ENCODE measurements at places on chromosomes 7 and 10.

- no peak overlapping the region for H3K4me3 ChIP-seq
- no peak overlapping the region for H3K27ac ChIP-seq
- DNase-seq: no peak
- no peaks in the 10 kb centered on the region for H3K4me1 ChIP-seq
Observed at GRCh38 chr10:117928741-117929140, 118.0 kb downstream of the RAB11FIP2 start.

DNA sequence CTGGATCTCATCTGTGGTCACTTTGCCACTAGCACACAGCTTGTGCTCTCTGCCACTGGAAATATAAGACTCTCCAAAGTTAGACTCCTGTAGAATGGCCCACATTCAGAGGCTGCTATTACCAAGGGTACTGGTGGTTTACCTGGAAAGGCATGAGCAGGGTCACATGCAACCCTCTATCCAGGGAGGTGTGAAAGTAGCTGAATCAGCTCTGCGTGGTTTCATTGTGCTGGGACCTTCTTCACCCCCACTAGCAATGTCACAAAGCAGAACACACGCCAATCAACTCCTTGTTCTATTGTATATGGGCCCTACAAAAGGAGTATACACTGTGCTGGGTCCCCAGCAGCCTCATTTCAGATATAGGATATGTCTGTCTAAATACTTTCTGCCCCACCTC lies 353.6 kb upstream of the AUTS2 start:
- DNase-seq: no peak
- no peaks in the 10 kb centered on the region for H3K4me1 ChIP-seq
- no peak overlapping the region for H3K27ac ChIP-seq

GRCh38 chr7:101486433-101487104 lies 123.9 kb downstream of the COL26A1 start:
- H3K27ac ChIP-seq: peak overlapping the region; percentile 98
- peak; percentile 69 for DNase-seq
- H3K4me1 ChIP-seq: peaks cover 35% of the 10 kb centered on the region

DNA sequence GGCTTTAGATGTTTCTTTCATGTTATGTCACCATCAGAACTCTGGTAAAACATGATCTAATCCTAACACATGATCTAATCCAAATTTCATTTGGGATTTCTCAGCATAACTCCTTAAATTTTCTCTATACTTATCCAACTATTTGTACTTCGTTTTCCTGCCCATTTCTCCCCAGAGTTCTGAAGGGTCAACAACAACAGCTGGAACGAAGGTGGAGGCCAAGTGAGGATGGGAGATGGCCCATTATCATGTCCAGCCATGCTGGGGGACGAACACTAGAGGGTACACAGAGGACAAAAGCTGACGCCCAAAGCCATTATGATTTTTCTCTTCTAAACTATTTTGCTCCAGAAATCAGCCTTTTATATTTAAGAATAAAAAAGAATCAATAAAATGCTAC lies 185.4 kb downstream of the DOCK4 start:
- no peaks in the 10 kb centered on the region for H3K27me3 ChIP-seq
- H3K36me3 ChIP-seq: no peaks in the 10 kb centered on the region
- H3K27ac ChIP-seq: no peak overlapping the region
- DNase-seq: no peak

- peaks cover 20% of the 10 kb centered on the region for H3K4me1 ChIP-seq
- no peak for DNase-seq
- H3K4me3 ChIP-seq: no peak overlapping the region
- H3K27me3 ChIP-seq: no peaks in the 10 kb centered on the region
Observed at GRCh38 chr7:137890449-137890921, 43.7 kb upstream of the DGKI start.

DNA sequence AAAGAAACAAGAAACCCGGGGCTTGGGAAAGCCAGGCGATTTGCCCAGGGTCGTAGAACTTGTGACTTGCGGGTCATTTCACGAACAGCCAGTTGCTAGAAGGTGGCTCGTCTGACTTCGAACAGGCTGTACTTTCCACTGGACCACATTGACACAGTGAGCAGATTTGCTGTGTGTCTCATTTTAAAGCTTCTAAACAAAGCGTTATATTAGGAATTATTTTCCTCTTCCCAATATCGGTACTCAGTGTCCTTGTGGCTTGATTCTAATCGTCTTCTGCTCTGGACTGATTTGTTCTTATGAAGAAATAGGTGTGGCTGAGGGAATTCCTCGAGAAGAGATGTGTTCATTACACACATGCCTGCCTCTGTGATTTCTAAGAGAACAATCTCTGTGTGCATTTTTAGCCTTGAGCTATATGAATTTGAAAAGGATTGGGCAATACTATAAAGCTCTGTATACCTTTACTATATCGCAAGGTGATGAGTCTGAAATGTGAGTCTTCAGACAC lies 150.0 kb upstream of the PRR15 start:
- no peaks in the 10 kb centered on the region for H3K36me3 ChIP-seq
- H3K27me3 ChIP-seq: peaks cover under 1% of the 10 kb centered on the region
- no peak overlapping the region for H3K27ac ChIP-seq

DNA sequence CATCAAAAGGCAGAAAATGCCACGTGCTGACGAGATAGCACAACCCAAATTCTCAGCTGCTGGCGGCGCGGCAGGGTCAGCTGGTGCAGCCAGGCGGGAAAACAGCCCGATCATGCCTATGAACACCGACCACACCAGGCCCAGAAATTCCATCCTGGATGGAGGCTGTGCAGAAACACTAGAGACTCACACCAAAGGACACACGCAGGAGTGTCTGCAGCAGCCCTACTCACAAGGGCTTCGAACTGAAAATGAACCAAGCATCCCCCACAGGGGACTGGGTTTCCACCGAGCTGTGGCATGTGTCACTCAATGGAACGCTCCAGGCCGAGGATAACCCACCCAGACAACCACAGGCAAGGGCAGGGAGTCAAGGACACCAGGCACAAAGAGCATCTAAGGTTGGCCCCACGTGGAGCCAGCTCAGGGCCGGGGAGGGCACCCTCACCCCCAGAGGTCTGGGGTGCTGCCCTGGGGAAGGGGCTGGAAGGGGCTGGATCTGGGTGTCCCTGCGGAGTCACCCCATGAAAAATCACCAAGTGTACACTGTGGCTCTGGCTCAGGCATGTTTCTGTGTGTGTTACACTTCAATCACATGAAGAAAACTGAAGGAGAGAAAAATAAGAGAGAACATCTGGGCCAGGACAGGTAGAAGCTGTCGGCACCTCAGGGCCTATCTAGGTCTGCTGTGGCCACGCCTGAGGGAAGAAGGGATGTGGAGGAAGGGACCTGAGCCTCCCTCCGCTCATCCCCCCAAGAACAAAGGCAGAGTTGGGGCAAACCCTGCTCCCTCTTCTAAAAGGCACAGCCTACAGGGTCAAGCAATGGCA lies 33.0 kb downstream of the RASGEF1A start:
- H3K4me3 ChIP-seq: no peak overlapping the region
- peaks cover 3% of the 10 kb centered on the region for H3K4me1 ChIP-seq
- H3K27me3 ChIP-seq: peaks cover 72% of the 10 kb centered on the region

GRCh38 chr10:60209874-60210570 lies 179.7 kb downstream of the ANK3 start:
- no peaks in the 10 kb centered on the region for H3K27me3 ChIP-seq
- peaks cover 38% of the 10 kb centered on the region for H3K36me3 ChIP-seq
- H3K27ac ChIP-seq: peak overlapping the region; percentile 22
- H3K4me3 ChIP-seq: no peak overlapping the region
- peaks cover 23% of the 10 kb centered on the region for H3K4me1 ChIP-seq
- DNase-seq: no peak

DNA sequence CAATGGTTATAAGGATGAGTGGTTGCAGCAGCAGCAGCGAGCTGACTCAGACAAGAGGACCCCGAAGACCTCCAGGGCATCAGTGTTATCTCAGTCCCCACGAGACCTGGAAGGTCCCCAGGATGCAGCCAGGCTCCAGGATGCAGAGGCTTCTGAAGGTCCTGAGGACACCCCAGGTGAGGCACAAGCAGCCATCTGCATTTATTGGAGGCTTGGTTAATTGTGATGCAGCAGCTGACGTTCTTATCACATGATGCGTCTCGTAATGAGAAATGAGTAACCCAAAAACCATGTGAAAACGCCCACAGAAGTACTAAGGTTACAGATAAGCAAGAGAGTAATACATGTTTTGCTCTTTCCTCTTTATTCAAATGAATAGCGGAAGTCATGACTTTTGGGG lies 17.4 kb downstream of the C7orf57 start:
- H3K4me1 ChIP-seq: peaks cover 5% of the 10 kb centered on the region
- H3K27me3 ChIP-seq: peaks cover 2% of the 10 kb centered on the region
- no peak overlapping the region for H3K27ac ChIP-seq
- H3K4me3 ChIP-seq: no peak overlapping the region
- H3K36me3 ChIP-seq: peaks cover 2% of the 10 kb centered on the region

DNA sequence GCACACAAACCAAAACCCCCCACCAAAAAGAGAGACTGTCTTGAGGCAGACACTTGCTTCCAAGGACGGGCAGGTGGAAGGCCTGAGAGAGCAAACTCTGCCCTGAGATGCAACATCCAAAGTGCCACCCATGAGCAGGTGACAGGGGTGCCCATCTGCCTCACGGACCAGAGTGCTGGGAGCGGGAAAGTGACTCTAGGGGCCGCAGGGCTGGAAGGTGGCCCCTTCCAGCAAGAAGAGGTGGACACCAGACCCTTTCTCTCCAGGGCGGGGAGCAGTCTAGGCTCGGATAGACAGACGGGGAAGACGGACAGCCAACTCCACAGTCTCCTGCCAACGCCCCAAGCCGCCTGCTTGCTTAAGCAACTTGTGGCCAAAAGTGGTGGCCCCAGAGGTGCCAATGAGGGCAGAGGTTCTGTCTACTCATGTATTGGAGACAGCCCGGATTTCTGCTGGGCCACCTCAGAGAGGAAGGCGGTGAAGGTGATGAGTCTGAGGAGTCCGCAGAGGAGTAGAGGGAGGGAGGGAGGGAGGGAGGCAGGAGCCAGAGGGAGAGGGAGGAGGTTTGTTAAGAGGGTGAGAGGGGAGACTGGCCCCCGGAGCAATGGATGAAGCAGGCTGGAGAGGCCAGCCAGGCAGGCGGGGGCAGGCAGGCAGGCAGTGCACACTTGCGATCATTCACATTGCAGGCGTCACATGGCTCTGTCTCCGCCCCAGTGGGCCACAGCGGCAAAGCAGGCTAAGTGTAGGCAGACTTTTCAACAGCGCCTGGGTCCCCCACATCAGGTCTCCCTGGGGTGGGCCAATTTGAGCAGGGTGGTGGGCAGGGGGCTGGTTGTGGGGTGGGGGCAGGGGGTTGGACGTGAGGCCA lies 65.6 kb downstream of the SLC29A4 start:
- peaks cover 52% of the 10 kb centered on the region for H3K36me3 ChIP-seq
- H3K4me3 ChIP-seq: no peak overlapping the region
- H3K27ac ChIP-seq: peak overlapping the region; percentile 43
- no peak for DNase-seq
- H3K27me3 ChIP-seq: no peaks in the 10 kb centered on the region

DNA sequence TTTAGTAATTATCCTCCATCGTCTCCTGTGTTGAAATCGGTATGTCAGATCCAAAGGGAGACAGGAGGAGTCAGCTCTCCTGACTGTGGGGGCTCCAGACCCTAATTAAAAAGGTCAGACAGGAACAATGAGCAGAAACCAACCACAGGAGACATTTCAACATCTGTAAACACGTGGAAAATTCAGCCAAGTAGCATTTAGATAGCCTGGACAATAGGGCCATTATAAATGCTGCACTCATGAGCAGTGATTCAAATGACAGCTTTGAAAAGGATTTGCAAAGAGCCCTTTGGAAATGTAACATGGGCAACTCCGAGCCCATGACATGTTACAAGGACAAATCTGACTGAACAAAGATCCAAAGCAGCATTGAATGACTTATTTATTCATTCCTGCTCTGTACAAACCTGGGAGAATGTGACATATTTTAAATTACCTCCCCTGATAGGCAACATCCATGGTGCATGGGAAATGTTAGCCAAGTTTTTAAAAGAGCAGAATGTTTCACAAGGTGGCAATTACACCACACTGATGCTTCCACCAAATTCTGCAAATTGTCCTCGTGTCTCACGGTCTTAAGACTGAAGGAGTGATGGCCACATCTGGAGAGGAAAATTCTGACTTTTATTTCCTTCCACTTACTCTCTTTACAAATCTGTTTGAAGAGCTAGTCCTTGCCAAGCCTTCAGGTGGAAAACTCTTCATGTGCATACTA lies 113.3 kb upstream of the KMT2E start:
- no peaks in the 10 kb centered on the region for H3K36me3 ChIP-seq
- peaks cover 4% of the 10 kb centered on the region for H3K4me1 ChIP-seq
- H3K27me3 ChIP-seq: no peaks in the 10 kb centered on the region
- no peak for DNase-seq
- H3K4me3 ChIP-seq: no peak overlapping the region

DNA sequence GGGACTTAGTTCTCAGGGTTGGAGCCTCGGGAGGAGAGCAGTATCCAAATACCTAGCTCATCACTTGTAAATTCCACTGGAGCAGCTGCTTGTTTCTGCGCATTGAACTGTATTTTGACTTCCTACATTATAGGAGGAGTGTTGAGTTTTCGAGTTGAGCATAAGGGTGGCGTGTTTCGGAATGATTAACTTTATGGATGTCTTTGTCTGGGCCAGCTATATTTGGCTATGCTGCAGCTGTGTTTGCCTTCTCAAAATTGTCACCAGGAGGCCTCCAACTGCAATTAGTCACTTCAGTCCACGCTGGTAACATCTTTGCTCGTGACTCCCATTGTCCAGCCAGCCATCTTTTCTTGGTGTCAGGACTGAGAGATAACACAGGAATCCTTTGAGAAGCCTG lies 9.1 kb downstream of the CELF2 start:
- H3K36me3 ChIP-seq: no peaks in the 10 kb centered on the region
- H3K4me3 ChIP-seq: no peak overlapping the region
- no peak overlapping the region for H3K27ac ChIP-seq
- H3K27me3 ChIP-seq: peaks cover 62% of the 10 kb centered on the region
- H3K4me1 ChIP-seq: peaks cover 3% of the 10 kb centered on the region
- no peak for DNase-seq

DNA sequence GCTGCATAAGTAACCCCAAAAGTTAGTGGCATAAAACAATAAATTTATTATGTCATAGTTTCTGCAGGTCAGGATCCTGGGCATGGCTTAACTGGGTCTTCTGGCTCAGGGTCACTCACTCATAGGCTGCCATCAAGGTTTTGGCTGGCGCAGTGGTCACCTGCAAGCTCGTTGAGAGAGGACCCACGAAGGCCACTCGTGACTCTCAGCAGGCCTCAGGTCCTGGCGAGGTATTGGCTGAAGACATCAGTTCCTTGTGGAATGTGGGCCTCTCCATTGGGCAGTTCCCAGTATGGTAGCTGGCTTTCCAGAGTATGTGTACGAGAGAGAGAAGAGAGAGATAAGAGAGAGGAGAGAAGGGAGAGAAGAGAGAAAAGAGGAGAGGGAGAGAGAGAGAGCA lies 138.3 kb upstream of the KLF14 start:
- no peak for DNase-seq
- no peaks in the 10 kb centered on the region for H3K27me3 ChIP-seq
- H3K36me3 ChIP-seq: no peaks in the 10 kb centered on the region
- H3K4me3 ChIP-seq: no peak overlapping the region
- peaks cover 9% of the 10 kb centered on the region for H3K4me1 ChIP-seq

DNA sequence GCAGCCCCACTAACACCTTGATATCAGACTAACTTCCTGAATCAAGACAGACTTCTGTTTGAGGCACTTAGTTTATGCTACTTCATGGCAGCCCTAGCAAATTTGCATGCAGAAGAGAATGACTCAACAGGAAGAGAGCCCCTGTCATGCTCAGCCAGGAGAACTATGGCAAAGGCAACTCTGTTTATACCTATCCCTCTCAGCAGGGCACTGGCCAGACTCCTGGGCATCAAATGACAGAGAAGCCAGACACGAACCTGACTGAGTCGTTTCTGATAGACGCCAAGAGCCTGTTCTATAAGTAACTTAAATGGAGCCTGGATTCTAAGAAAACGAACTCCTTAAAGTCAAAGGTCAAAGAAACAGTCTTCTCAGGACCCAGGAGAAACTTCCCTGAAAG lies 50.9 kb upstream of the UNC5B start:
- H3K27ac ChIP-seq: no peak overlapping the region
- H3K4me3 ChIP-seq: no peak overlapping the region
- no peak for DNase-seq
- H3K27me3 ChIP-seq: peaks cover 25% of the 10 kb centered on the region
- no peaks in the 10 kb centered on the region for H3K36me3 ChIP-seq
- H3K4me1 ChIP-seq: peaks cover 3% of the 10 kb centered on the region

All from mesothelial cell of epicardium (in vitro differentiated cells).